ENCODE measurements at places on chromosomes 4 and X. TPM values are rescaled to one million over a fixed set of nuclear protein-coding genes. Genes with fewer than 3 reads are reported as not detected.

The RPL9 gene
- 1,596 TPM for total RNA-seq

The NR0B1 gene
- total RNA-seq = not detected

The SMAD1 gene
- total RNA-seq = 33.8 TPM

The IL15 gene
- 11.6 TPM for total RNA-seq

Measured in fibroblast of villous mesenchyme (primary cell).